ENCODE measurements at places on chromosomes 4 and X.

DNA sequence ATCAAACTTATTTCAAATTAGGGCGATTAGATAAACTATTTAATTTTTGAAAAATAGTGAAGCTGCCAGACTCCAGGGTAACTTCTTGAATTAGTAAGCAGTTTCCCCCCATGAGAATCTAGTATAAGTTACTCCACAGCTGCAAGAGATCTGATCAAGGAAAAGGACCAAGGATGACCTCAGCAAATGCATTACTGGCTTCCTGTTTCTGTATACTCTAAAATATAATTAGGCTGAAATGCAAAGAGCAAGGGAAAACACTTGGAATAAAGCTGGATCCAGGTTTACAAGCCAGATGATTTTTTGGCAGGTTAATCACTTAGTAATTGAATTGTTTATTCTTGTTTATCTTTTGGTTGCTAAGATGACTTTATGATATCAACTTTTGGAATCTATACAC is 13.4 kb upstream of the P2RY10 start:
- DNase-seq, result no peak

DNA sequence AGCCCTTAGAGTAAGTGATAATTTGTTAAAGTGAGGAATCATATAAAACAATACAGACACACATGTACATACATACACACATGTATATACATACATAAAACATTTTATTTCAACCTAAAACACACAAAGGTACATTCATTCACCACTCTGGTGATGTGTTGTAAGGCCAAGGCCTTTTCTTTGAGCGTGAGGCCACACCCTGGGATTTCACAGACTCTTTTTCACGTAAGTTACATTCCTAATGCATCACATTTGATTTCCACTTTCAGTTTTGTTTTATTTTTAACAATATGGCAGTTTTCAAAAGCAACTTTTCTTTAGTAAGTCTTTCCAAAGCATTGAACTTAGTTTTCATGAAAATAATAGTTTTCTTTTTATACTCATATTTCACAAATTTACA is 170.7 kb downstream of the COL4A6 start:
- no peak for DNase-seq

DNA sequence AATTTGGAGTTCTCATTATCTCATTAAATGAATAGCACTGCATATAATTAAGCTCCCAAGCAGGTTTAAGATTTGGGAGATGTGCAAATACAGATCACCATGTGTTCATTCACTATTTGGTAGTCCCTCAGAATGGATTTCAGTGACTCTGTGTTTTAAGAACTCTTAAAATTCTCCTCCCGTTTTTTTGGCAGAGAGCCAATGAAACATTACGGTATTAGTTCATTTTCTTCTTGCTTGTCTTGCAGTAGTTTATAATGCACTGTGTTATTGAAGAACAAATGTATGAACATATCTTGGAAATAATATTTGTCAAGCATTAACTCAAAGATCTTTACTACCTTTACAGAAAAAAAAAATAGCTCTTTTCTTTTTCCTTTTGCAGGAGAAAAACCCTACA is 32.7 kb downstream of the KLF3 start:
- DNase-seq, result no peak

DNA sequence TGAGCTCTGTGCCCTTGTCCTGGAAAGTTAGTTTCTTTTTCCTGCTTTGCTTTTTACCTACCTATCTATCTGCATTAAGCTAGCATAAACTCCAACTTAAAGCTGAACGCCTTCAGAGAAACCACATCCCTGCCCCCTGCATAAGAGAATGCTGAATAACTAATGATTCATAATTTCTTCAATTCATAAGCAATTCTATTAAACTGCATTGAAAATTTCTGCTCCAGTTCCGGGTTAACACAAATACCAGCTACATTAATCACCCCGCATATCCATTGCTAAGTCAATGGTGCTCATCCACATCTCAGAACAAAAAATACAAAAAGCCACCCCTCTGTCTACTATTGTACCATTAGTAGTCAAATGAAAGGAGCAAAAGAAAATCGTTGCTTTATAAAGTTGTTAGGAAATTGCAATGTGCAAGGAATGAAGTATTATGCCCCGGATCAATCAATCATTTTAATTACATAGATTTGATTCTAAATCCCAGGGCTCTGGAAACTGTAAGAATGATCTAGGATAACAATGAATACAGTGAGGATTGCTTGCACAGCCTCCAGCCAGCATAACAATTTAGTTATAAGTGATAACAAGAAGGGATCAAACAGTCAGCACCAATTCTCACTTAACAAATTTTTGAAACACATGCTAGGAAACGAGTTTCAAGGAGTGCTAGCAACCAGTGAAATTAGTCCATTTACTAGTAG is 106.8 kb downstream of the ELOVL6 start:
- DNase-seq, result no peak

- DNase-seq, result no peak
These were observed at the start of gene SCRG1 for GRCh38 chr4:173398779-173399415. TSS of gene SCRG1 (minus strand) at chr4:173399116. CDS start at chr4:173391414, 7,702 bp downstream.

DNA sequence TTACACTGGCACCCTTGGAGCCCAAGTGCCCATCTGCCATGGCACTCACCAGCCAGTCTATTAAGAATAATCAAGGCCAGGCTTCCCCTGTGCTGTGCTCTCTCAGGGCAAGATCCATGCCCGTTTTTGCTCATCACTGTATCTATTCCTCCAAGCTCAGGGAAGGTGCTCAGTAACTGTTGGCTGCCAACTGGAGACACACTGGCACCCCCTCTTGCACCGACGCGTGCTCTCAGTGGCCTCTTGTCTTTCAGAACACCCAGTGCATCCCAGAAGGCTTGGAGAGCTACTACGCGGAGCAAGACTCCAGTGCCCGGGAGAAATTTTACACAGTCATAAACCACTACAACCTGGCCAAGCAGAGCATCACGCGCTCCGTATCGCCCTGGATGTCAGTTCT is 30.1 kb downstream of the NSG1 start:
- DNase-seq, result no peak

DNA sequence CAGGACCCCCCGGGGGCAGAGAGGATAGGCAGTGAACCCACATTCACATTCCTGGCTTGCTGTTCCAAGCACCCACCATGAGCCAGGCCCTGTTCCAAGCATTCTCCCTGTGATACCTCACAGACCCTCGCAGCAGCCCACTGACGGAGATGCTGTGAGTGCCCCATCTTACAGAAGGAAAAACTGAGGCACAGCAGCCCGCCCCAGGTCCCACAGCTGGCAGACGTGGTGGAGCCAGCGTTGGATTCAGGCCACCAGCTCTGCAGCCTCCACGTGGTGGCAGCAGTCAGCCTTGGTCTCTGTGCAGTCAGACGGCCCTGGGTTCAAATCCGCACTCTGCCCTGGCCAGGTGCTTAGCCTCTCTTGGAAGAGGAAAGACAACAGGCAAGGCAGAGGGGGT is 16.8 kb downstream of the MAN2B2 start:
- no peak for DNase-seq

GRCh38 chr4:73612032-73612431 is 8.2 kb downstream of the RASSF6 start:
- no peak for DNase-seq

- DNase-seq, result no peak
These were observed 226.1 kb upstream of the GK2 start for GRCh38 chr4:79634111-79634510.

- no peak for DNase-seq
These were observed 149.5 kb upstream of the MBNL3 start for GRCh38 chrX:132638313-132638712.

- DNase-seq, result no peak
These were observed 147.4 kb downstream of the SMIM20 start for GRCh38 chr4:26061248-26061986.

DNA sequence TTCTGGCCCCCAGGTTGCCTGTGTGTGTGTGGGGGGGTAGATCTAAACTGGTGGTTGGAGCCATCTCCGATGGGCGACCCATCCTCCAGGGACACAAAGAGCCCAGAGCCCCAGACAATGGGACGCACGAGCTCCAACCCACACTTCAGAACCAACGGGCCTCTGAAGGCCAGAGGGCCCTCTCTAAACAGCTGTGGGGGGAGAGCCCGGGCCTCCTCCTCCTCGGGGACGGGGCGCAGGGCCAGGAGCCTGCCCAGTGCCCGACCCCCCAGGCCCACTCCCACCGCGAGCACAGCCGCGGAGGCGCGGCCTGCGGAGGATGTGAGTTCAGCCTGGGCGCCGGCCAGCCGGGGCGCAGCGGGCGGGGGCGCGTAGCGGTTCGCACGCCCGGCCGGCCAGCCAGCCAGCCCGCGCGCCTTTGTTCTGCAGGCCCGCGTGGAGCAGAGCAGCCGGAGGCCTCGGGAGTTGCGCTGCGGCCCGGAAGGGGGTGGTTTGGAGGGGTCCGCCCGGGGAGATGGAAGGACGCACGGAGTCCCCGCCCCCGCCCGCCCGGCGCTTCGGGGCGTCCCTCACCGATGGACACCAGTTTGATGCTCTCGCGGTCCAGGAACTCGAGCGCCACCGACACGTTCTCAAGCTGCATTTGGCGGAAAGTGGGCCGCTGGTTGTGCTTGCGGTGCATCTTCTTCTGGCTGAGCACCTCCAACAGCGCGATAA is 4.0 kb downstream of the FLNA start:
- DNase-seq, result no peak

DNA sequence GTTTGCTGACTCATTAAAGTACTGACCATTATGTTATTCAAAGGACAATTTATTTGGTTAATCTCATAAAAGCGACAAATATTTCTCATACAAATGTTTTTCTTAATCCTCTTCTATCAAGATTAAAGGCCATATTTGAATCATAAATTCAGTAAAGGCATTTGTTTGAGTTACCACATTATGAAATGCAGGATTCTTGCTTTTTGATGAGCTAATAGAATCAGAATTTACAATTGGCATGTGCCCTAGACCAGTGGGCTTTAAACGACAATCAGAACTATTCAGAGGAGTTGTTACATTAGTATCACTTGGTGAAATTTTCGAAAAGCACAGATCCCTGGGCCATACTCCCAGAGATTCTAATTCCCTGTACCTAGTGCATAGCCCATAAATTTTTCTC is 55.3 kb downstream of the KLHL4 start:
- no peak for DNase-seq

- no peak for DNase-seq
These were observed 24.3 kb upstream of the IL2 start for GRCh38 chr4:122480655-122481487.

- DNase-seq, result no peak
These were observed 554.9 kb downstream of the KLHL4 start for GRCh38 chrX:88072339-88073030.
